Smooth muscle cell of the coronary artery (primary cell): ENCODE measurements at places on chromosomes 7 and 10. TPM values are rescaled to one million over a fixed set of nuclear protein-coding genes. Genes with fewer than 3 reads are reported as not detected.

The CPXM2 gene
- 19.4 and 45.6 TPM in 2 replicates for total RNA-seq

The SERPINE1 gene
- total RNA-seq = 68.8 and 1,526 TPM in 2 replicates

The FIS1 gene
- 326 and 344 TPM in 2 replicates for total RNA-seq

The ECHDC3 gene
- 4.5 and 5.1 TPM in 2 replicates for total RNA-seq

The NUTM2D gene
- 0.82 and 1.4 TPM in 2 replicates for total RNA-seq

The DLG5 gene
- total RNA-seq = 22.2 and 52.4 TPM in 2 replicates

The FOXK1 gene
- 9.7 and 19.2 TPM in 2 replicates for total RNA-seq

The NOD1 gene
- total RNA-seq = 6.5 and 7.7 TPM in 2 replicates

The GJD4 gene
- not detected in 2 replicates for total RNA-seq

The RBP3 gene
- total RNA-seq = under 0.01 TPM in 1 of 2 replicates, not detected in the other

The NYAP1 gene
- total RNA-seq = 0.12 and 0.38 TPM in 2 replicates

The BHLHA15 gene
- total RNA-seq = 0.38 TPM in 1 of 2 replicates, not detected in the other

The LIPJ gene
- total RNA-seq = not detected in 2 replicates

The SPDYE16 gene
- 0.12 and 0.15 TPM in 2 replicates for total RNA-seq

The KLLN gene
- total RNA-seq = 0.12 and 0.30 TPM in 2 replicates

The GPR37 gene
- 0.30 TPM in 1 of 2 replicates, not detected in the other for total RNA-seq

The PLXNA4 gene
- total RNA-seq = 19.8 and 23.5 TPM in 2 replicates

The TAS2R41 gene
- total RNA-seq = not detected in 2 replicates

The MRPS24 gene
- 82.7 and 98.8 TPM in 2 replicates for total RNA-seq

The RBM20 gene
- total RNA-seq = under 0.01 and 0.45 TPM in 2 replicates

The CTAGE15 gene
- total RNA-seq = not detected in 2 replicates

The MYH16 gene
- total RNA-seq = 0.08 TPM in 1 of 2 replicates, not detected in the other

The VSIR gene
- 8.6 and 30.4 TPM in 2 replicates for total RNA-seq

The C10orf67 gene
- total RNA-seq = not detected in 2 replicates

The LBX1 gene
- total RNA-seq = not detected in 2 replicates

The PDK4 gene
- total RNA-seq = 0.15 and 5.3 TPM in 2 replicates

The ACSL5 gene
- total RNA-seq = 0.30 and 3.7 TPM in 2 replicates

The TMEM273 gene
- 0.47 TPM in 1 of 2 replicates, not detected in the other for total RNA-seq

The TRIM4 gene
- total RNA-seq = 21.2 and 32.1 TPM in 2 replicates

The LEP gene
- 0.94 TPM in 1 of 2 replicates, not detected in the other for total RNA-seq

The EPO gene
- not detected in 2 replicates for total RNA-seq

The NOLC1 gene
- 15.9 and 33.7 TPM in 2 replicates for total RNA-seq

The CHAT gene
- not detected in 2 replicates for total RNA-seq

The SYCE1 gene
- total RNA-seq = 0.90 TPM in 1 of 2 replicates, not detected in the other

The CREB5 gene
- total RNA-seq = 2.5 and 2.6 TPM in 2 replicates

The MINPP1 gene
- 19.3 and 19.8 TPM in 2 replicates for total RNA-seq

The HYAL4 gene
- not detected in 2 replicates for total RNA-seq

The JCAD gene
- 2.2 and 11.6 TPM in 2 replicates for total RNA-seq

The COL17A1 gene
- total RNA-seq = 0.23 and 0.45 TPM in 2 replicates

The GPR146 gene
- 1.3 and 6.8 TPM in 2 replicates for total RNA-seq

The PON2 gene
- 21.3 and 44.0 TPM in 2 replicates for total RNA-seq

The UNCX gene
- total RNA-seq = not detected in 2 replicates

The AKR1D1 gene
- total RNA-seq = not detected in 2 replicates

The GRID1 gene
- under 0.01 TPM in 1 of 2 replicates, not detected in the other for total RNA-seq

The NEUROD6 gene
- total RNA-seq = not detected in 2 replicates

The PIK3AP1 gene
- under 0.01 TPM in 1 of 2 replicates, not detected in the other for total RNA-seq

The HOXA4 gene
- total RNA-seq = not detected in 2 replicates

The XRCC2 gene
- total RNA-seq = 0.23 and 0.75 TPM in 2 replicates

The GRID2IP gene
- total RNA-seq = not detected in 2 replicates

The C7orf57 gene
- total RNA-seq = not detected in 2 replicates

The AZGP1 gene
- 0.30 TPM in 1 of 2 replicates, not detected in the other for total RNA-seq

The GLI3 gene
- 2.2 and 3.2 TPM in 2 replicates for total RNA-seq

The PNLIPRP3 gene
- total RNA-seq = not detected in 2 replicates

The GATA3 gene
- total RNA-seq = 0.08 TPM in 1 of 2 replicates, not detected in the other

The RPEL1 gene
- total RNA-seq = 0.08 and 0.12 TPM in 2 replicates

The AKR1C4 gene
- total RNA-seq = not detected in 2 replicates

The IQCE gene
- 6.1 and 9.9 TPM in 2 replicates for total RNA-seq

The AKR1C2 gene
- total RNA-seq = 13.3 and 70.8 TPM in 2 replicates
